Kasumi-1 (cell line): ENCODE measurements at places on chromosomes 16 and 17.

- peak; percentile 19 for DNase-seq
Measured at GRCh38 chr16:28321700-28322411, 29.5 kb downstream of the SBK1 start.

- DNase-seq = no peak
Measured at GRCh38 chr17:32654324-32654723, 167.5 kb downstream of the CDK5R1 start.

DNA sequence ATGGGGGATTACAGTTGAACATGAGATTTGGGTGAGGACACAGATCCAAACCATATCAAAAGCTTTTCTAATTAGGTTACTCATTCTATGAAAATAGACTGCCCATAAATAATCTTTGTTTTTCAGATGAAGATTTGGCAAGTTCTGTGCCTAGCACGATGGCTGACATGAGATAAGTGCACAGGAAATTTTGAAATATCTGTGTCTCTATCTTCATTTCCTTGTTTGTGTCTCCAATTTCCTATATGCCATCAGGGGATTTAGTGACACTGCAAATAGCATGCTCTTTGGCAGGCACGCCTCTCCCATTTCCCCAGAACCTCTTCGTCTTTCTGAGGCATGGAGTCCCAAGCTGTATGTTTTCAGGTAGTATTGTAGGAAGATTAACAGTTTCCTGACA is 544.6 kb downstream of the CDH13 start:
- no peak for DNase-seq

- DNase-seq = no peak
Measured at GRCh38 chr16:88019821-88020515, 68.7 kb downstream of the BANP start.

GRCh38 chr16:86939609-86940008 is 361.3 kb downstream of the FOXL1 start:
- no peak for DNase-seq

DNA sequence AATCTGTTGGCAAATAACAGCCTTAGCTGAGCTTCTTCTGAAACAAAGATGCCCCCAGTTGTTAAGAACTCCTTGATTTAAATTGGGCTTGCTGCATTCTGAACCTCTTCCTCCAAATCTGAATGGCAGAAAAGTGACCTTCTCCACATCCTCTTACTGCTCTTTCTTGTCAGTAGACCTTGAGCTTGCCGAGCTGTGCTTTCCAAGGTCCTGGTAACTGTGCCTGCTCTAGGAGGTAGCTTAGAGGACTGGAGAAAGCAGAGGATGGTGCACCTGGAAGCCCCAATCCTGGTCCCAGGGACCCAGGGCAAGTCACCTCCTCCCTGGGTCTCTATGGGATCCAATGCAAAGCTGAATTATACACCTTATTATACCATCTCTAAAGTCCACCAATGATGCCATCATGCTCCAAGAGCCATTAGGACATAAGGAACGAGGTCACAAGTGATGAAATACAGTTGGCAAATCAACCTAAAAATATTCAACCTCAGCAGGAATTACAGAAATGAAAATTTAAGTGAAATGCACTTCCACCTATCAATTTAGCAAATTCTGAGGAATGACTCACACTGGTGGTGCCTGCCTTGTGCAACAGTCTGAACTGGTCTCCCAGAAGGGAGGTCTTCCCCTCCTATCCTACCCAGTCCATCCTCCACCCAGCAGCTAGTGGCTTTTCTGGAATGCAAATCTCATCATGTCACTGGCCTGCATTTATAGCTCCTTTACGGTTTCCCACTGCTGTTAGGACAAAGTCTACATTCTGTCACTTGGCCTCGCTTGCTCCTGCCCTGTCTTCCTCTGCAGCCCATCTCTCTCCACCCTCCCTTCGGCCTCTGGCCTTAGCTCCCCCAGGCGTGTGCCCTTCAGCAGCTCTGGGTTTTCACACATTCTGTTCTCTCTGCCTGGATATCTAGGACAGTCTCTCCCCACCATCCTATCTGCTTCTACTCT is 36.6 kb downstream of the TOM1L2 start:
- DNase-seq = peak; percentile 10

DNA sequence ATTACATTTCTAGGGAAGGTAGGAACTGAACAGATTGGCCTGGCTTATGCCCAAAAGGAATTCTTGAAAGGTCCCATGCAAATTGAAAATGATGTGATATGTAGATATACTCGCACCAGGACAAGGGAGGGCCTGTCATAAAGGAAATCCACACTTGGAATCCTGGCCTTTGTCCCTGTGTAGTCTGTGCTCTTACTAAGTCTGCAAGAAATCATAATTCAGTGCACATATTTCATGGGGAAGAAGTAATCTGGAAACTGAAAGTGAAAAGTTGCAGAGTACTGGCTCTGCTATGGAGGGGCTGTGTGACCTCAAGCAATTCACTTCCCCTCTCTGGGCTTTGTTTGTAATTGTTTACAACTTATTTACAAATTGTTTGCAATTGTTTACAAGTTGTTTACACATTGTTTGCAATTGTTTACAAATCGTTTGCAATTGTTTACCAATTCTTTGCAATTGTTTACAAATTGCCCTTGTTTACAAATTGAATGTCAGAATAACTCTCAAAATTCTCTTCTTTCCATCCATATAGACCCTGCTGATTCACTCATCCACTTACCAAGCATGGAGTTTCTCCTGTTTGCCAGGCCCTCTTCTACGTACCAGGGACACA is 12.9 kb downstream of the SCNN1G start:
- DNase-seq = no peak

DNA sequence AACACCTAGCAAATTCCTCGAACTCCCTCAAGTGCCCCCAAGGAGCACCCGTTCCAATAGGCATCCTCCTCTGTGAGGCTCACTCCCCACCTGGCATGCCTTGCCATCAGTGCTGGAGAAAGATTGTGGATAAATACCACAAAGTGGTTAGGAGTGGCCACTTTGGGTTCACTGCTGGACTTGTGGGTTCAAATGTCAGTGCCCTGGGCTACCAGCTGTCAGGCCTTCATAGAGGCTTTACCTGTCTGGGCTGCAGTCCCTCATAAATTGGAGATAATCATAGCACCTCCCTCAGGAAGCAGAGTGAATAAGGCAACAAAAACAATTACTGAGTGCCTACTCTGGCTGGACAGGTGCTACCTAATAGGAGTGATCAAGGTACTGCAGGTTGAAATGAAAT is 1.5 kb upstream of the SYT17 start:
- no peak for DNase-seq

DNA sequence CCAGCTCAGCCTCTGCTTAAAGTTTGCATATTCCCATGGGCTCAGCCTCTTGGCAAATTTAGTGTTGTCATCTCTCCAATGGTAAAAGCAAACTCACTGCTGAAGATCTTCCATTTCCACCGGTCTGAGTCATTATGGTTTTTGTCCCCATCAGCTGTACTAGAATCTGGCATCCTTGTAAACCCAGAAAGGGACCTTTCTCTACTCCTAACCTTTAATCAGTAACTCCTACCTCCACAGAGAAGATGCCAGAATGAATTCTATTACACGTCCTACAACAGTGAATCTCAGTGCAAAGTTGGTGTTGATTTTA is 45.8 kb downstream of the ZNF652 start:
- no peak for DNase-seq

- no peak for DNase-seq
Measured at GRCh38 chr16:57979006-57979585, 8.2 kb upstream of the CNGB1 start.

DNA sequence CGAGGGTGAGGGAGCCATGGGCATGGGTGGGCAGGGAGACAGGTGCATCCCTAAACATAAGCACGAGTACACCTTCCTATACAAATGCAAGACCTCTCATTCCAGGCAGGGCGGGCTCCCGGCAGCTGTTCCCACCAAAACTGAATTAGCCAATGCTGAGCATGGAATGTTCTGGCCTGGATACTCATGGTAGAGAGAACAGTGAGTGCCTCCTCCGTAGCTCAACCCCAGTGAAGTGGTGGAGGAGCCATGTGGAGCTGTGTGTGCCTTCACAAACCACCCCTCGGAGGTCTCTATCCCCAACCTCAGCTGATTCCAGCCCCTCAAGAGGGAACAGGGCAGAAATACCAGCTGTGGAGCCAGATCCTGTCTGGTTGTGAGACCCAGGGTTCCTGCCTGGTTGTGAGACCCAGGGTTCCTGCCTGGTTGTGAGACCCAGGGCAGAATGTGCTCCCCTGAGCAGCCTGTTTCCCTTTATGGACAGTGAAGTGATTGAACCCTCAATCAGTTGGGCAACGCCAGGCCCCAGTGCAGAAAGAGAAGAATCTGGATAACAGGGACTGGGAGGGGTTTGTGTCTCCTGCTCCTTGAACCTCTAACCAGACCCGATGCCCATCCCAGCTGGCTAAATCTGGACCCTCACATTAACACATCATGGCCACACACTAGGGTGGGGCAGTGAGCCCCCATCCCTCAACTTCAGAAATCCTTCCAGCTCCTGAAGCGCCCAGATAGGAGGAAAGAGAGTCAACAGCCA is 2.4 kb upstream of the CDH16 start:
- DNase-seq = no peak

DNA sequence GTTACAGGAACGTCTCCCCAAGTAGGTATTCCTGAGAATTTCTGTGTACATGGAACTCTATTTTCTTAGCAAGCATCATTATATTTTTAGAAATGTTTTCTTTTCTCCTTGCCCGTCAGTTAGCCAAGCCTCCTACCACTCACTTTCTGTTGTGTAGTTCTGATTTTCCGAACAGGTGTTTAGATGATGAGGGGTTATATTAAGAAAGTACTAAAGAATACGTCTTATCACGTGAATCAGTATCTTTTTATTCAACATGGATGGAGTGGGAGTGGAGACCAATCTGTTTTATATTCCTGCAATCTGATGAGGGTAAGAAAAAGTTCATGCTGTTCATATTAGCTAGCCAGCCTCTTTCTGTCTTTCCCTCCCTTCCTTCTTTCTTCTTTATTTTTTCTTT is 29.4 kb downstream of the MSI2 start:
- DNase-seq = no peak

- DNase-seq = no peak
Measured at GRCh38 chr17:52159246-52160135, 977 bp upstream of the CA10 start.

GRCh38 chr17:1764284-1764683 is 2.4 kb downstream of the SERPINF1 start:
- peak; percentile 51 for DNase-seq

DNA sequence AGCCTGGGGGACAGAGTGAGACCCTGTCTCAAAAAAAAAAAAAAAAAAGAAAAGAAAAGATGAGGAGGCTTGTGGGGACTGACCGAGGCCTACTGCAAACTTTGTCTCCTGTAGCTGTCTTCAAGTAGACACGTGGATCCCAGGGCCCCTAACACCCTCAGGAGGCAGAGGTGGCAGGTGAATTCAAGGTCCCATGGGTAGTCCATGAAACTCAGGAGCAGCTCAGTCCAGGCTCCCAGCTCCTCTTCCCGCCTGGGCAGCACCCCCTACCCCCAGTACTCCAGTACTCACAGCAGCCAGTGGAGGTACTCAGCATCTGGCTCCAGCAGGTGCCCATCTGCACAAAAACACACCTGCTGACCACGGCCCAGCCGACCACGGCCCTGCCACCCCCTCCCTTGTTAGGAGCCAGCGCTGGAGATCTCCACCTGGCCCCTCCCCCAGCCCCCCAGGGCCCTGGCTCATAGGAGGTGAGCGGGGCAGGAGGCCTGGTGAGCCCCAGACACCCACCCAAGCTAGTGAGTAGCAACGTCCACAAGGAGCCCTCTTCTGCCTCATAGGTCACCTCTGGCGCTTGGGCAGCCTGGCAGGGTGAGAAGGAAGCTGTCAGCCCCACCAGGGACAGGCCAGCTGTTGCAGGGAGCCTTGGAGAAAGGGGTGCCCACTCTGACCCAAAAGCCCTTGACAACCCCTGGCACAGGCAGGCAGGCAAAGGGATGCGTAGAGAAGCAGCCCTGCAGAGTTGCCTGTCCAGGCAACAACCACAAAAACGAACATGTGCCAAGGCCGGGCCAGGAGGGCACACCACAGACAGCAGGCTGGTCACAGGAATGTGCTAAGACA is 3.8 kb downstream of the MRPL38 start:
- DNase-seq = no peak

DNA sequence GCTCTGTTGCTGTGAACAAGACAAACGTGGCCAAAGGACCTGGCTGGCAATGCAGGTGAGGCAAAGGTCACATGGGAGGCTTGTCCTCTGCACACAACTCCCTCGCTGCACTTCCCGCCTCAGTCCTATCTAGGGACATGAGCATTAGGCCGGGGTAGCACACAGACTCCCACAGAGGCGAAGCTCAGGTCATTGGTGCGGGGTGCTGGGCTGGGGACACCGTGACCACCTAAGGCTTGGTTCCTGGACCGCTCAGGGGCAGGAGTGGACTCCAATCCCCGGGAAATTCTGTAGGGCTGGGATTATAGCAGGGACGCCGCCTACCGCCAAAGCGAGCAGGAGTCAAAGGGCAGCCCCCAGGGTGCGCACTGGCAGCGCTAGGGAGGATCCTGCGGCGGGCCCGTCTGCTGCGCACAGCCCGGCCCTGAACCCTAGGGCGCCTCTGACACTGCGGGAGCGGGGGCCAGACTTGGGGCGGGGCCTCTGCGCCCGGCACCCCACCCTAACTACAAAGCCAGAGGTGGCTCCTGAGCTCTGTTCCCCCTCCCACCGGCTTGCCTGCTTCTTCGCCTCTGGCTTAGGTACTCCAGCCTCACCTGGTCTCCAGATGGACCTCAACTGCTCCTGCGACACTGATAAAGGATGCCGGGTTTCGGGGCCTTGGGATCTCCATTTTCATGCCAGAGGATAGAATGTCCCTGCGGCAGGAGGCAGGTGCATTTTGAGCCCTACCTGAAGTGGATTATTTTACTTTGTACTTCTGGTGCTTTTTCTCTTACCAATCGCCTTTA is 3.9 kb upstream of the MT1B start:
- no peak for DNase-seq

DNA sequence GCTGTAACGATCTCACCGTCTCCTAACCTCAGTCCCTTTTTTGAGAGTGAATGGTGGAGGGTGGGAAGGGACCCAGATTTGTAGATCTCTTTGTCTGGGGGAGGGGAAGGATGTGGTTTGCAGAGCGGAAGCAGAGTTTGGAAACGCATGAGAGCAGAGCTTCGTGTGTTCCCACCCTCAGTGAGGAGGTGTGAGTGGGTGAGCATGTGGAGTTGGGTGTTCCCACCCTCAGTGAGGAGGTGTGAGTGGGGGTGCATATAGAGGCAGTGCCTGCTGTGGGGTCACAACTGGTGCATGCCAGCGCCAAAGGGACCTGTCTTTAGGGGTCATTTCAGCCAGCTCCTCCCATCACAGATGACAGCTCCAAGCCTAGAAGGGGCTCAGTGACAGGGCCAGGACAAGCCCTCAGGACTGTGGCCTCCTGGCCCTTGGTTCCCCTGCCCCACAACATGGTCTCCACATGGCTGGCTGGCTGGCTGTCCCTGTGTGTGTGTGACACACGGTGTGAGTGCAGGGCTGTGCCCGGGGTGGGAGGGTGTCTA is 1.8 kb upstream of the CISD3 start:
- DNase-seq = peak; percentile 70
